ENCODE measurements at places on chromosomes 5 and 9. TPM values are rescaled to one million over a fixed set of nuclear protein-coding genes. Genes with fewer than 3 reads are reported as not detected.

Gene DMRT2
- total RNA-seq = not detected

DNA sequence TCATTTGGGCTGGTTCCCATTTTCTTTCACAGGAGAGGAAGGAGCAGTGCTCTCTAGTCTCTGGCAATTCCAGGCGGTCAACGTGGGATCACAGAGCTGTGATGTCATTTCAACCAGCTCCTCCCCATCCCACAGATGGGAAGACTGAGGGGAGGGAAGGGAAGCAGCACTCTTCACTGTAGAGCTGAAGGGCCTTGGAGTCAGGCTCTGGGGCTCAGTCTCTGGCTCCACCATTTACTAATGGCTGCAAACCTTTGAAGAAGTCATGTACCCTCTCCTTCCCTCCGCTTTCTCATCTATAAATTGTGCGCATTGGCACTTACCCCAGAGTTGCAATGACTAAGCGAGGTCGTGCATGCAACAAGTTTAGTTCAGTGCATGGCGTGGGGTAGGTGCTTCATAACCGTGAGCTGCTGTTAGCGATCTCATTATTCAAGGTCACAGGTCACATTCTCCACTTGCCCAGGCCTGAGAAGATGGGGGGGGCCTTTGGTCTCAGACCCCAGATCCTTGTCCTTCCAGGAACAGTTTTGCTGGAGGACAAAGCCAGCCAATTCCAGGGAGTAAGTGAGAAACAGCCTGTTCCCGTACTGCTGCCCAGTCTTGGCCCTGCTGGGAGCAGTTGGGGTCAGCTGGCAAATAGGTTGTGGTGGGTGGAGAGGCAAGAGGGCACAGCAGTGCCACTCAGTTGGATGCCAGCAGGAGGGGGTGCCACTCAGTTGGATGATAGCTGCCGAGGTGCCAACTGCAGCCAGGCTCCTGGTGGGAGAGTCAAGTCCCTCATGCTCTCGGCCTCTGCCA is 136.7 kb downstream of the RGS3 start:
- no peak for DNase-seq

- DNase-seq = no peak
Observed at GRCh38 chr5:150272531-150272930, 17.0 kb downstream of the CAMK2A start.

DNA sequence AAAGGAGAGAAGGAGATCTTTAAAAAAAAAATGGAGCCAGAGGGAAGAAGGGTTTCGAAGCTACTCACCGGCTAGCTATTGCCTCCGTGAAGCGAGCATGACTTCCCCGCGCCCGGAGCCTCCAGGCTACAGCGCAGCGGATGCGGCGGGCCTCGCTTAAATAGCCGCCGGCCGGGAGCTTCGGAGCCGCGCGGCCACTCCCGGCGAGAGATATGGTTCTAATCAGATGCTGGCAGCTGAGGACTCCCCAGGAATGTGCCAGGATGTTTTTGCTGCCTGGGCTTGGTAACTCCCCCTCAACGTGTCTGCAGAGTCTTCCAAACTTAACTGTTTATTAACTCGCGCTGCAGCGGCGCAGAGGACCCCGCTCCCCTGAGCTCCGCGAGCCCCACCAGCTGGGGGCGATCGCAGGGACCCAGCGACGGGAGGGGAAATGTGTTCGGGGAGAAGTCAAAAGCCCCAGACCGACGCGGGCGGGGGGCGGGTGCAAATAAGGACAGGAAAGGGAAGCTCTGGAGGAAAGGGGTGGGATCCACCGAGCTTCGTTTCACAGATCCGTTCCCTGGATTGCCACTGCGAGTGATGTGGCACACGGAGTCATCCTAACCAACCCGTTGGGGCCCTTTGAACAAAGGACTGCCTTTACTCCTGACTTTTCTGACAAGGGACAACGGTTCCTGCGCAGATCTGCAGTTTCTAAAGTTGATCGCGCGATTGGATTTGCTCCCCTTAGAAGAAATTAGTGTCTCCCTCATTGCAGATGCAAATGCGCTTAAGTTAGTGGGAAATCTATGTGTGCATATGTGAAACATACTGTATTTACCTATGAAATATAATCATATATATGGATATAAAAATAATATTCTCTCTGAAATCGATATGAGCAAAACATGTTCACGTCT is at the start of gene DAB2:
TSS of gene DAB2 (minus strand) at position 245 of the 902 bp plus-strand sequence. CDS start 30,660 bp downstream, outside the sequence.
- DNase-seq = peak; percentile 79

Measured in Peyer's patch (tissue), 4 donors.